ENCODE measurements at places on chromosomes 13 and 19. TPM values are rescaled to one million over a fixed set of nuclear protein-coding genes. Genes with fewer than 3 reads are reported as not detected.

The PDE4C gene
- total RNA-seq, result 0.29 TPM

The LRRC8E gene
- 2.6 TPM for total RNA-seq

The KLK10 gene
- total RNA-seq, result not detected

The DIAPH3 gene
- 5.3 TPM for total RNA-seq

The ZBTB7A gene
- total RNA-seq, result 60.0 TPM

The SHISA2 gene
- total RNA-seq, result 0.57 TPM

The PCDH9 gene
- total RNA-seq, result under 0.01 TPM

The ODAD3 gene
- total RNA-seq, result not detected

The TRAPPC6A gene
- total RNA-seq, result 1.3 TPM

The LIM2 gene
- total RNA-seq, result not detected

The QPCTL gene
- total RNA-seq, result 29.8 TPM

The PRSS57 gene
- total RNA-seq, result not detected

The GDF15 gene
- 98.2 TPM for total RNA-seq

The ZNF709 gene
- total RNA-seq, result 1.9 TPM

The HIF3A gene
- 5.5 TPM for total RNA-seq

The CNMD gene
- not detected for total RNA-seq

The KLK3 gene
- not detected for total RNA-seq

The ZNF429 gene
- total RNA-seq, result 3.7 TPM

The CEACAM1 gene
- not detected for total RNA-seq

All from placental pericyte (primary cell).